T47D (cell line): ENCODE measurements at places on chromosomes 6 and 20.

DNA sequence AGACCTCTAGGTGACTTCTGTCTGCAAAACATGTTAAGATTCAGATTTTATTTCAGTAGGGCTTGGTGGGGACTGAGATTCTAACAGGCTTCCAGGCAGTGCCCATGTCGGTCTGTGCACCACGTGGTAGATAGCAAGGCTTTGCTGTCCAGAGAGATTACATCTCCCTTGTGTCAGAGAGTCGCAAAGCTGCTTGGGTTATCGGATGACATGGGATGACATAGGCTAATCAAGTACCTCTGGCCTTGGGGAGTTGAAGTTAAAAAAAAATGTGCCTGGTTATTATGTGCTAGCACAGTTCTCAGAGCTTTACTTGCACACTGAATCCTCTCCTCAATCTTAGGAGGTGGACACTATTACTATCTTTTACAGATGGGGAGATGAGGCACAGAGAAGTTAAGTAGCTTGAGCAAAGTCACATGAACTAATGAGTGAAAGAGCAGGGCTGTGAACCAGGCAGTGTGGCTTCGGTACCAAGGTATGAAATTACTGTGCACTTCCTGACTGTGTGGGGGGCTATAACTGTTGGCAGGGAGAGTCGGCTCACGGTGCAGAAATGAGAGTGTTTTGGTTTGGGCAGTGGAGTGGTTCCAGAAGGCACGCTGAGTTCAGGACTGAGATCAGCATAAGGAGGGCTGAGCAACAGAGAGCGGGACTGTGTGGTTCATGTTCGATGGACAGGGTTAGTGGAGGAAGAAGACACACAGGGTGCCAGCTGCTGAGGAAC lies 41.1 kb downstream of the FARS2 start:
- DNase-seq = no peak

- DNase-seq = no peak
Observed at GRCh38 chr6:132361101-132361500, 40.2 kb downstream of the MOXD1 start.

GRCh38 chr6:84998223-84998622 lies 233.8 kb upstream of the TBX18 start:
- DNase-seq = no peak

GRCh38 chr6:132494954-132495353 lies 18.0 kb downstream of the STX7 start:
- DNase-seq = peak; percentile 28

GRCh38 chr20:11231742-11232648 lies 558.2 kb upstream of the JAG1 start:
- no peak for DNase-seq

GRCh38 chr6:85866370-85866730 lies 223.7 kb upstream of the SYNCRIP start:
- no peak for DNase-seq
